Stimulated activated CD4-positive, alpha-beta T cell treated with anti-CD3 and anti-CD28 coated beads, Interleukin-15, amount 100 ng/mL, for 48 hours (primary cell): ENCODE measurements at places on chromosomes 11 and 22.

DNA sequence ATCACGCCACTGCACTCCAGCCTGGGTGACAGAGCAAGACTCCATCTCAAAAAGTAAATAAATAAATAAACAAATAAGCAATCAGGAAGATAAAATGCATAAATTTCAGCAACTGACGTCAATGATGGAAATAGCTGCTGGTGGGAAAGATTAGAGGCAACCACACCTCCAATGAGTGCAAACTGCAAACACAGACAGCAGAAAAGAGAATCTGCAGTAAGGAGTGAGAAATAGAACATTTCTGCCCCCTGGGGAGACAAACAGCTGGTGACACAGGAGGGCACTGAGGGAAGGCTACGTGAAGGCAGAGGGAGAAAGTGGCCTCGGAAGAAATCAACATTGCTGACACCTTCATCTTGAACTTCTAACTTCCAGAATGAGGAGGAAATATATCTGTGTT lies 6.5 kb downstream of the PI4KA start:
- no peak for DNase-seq

GRCh38 chr11:48083421-48083820 lies 103.1 kb downstream of the PTPRJ start:
- DNase-seq, result no peak

DNA sequence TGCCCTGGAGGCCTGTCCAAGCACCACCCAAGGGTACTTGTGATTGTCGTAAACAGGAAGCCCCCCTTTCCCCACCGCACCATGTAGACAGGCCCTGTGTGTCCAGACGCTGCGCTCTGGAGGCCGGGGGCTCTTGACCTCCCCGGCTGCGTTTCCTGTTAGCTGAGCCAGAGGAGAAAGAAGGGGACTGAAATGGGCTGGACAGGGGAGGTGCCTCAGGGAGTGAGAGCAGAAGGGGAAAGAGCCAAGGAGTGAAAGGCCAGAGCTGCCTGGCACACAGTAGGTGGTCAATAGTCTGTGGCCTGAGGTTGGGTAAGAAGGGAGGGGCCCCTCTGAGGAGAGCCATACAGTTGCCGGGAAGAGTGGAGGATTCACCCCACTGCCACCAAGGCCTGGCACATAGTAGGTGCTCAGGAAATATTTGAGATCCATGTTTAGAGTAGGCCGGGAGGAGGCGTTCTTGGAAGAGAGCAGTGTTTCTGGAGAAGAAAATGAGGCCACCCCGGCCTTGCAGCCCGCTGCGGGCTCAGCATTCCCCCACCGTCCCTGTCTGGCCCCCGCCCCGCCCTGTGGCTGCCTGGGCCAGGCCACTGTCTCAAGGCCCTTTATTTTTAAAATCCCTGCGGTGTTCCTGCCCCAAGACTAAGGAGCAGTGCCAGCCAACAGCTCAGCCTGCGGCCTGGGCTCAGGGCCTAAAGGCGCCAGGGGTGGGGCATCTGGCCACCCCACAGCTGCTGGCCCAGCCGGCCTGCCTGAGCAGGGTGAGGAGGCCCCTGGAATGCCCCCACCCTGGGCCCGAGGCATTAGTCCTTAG lies 13.6 kb upstream of the CDC42EP1 start:
- no peak for DNase-seq

DNA sequence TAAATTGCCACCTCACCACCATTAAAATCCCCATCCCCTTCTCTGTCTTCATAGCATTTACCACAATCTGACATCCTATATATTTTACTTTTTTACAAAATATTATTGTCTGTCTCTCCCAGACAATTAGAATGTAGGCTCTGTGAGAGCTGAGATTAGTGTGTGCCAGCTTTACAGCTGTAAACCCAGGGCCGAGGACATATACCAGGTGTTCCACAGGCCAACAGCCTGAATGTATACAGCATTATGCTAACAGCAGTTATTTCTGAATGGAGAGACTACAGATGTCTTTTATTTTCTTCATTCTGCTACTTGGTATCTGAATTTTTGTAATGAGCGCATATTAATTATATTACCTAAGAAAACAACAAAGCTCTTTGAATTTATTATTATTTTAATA lies 36.7 kb downstream of the FZD4 start:
- DNase-seq, result no peak

DNA sequence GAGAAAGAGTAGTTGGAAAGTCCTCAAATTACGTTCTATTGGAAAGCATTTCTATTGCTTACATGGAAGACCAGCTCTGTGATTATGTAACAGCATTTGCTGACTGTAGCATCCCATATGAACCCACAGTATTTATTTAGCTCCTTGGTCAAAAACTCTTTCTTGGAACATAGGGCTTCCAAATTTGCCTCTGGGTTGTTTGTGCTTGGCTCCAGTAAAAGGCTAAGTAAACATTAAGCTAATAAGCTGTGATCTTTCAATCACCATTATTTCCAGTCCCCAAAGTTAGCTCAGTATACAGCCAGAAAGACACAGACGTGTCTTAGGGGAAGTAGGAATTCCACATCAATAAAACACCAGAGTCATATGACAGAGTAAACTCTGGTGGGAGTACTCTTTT lies 668.8 kb downstream of the DLG2 start:
- DNase-seq, result no peak

DNA sequence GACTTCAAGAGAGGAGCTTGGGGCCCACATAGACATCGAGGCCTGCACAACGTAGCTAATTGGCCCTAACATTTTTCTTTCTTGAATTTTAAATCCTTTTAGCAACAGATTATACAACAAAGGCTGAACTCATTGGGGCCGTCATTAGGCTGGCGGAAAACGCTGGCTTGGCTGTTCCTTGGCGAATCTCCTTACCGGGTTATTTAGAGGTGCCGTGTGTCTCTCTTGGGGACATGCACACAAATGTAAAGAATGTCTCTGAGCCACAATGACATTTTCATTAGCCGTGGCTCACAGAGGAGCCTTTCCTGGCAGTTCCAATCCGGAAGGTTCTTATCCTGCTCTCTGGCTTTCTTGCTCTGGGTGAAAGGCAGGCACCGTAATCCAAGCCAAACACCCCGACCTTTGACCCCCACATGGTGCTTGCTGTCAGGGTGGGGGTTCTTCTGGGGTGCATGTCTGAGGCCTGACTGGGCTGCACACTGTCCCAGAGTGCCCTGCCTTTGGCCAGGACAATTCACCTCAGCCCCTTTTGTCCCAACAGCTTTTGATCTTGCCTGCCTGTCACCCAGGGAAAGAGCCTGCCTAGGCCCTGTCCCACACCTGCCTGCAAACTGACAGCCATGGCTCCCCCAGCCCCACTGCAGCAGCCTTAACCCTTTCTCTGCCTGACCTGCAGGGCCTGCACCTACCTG lies 9.2 kb upstream of the FGF3 start:
- no peak for DNase-seq

DNA sequence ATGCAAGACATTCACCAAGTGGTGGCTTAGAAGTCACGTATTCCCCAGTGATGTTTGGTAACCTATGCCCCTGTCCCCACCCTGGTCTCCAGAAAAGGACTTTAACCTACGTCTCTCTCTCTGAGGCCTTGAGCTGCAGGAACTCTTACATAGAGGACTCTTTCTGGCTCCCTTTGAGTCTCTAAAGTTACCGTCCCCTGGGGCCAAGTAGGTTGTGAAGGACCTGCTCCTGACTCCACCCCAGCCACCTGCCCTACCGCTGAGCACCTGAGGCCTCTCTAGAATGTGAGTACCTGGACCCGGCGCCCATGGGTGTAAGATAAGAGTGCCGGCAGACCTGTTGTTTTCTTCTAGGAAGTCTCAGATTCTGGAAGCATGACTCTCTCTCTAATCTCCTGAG lies 95.4 kb downstream of the TIMP3 start:
- no peak for DNase-seq

DNA sequence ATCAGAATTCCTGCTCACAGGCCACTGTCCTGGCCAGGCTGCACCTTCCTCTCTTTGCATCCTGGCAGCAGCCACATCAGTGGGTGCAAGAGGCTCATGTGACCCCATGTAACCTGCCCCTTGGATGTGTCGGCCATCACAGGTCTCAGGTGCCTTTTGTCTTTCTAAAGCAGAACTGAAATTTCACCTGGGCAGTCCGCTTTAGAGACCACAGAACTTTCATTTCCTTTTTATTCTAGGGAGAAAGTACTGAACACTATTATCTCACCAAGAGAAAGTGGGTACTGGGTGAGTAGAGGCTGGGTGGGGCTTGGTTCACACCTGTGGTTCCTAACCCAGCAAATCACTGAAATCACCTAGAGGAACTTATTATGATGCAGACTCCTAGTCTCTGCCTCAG lies 51.7 kb upstream of the NUP160 start:
- DNase-seq, result no peak

GRCh38 chr11:24697522-24698111 lies 200.8 kb downstream of the LUZP2 start:
- no peak for DNase-seq

- DNase-seq, result no peak
These were observed 47.8 kb downstream of the FANCF start for GRCh38 chr11:22577854-22578253.

- no peak for DNase-seq
These were observed 13.8 kb upstream of the DGKZ start for GRCh38 chr11:46333394-46333947.

DNA sequence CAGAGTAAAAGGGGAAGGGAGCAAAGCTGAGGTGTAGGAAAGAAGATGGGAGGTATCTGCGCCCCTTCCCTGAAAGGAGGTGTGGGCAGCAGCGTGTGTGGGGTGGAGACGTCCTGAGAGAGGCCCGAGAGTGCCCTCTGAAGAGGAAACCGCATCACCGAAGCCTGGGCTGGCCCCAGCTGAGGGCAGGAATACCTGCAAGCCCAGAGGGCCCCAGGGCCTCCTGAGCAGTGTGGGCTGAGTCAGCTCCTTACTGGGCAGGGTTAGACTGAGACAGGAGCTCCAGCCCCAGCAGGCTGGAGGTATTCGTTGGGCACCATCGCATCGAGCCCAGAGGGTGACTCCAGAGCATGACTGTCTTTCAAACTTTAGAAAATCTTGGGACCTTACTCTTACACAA lies 534.0 kb upstream of the B3GAT1 start:
- DNase-seq, result no peak

- DNase-seq, result no peak
These were observed 15.2 kb downstream of the NRIP3 start for GRCh38 chr11:8988329-8989234.

- no peak for DNase-seq
These were observed 46.9 kb upstream of the CRTAM start for GRCh38 chr11:122791411-122791810.

DNA sequence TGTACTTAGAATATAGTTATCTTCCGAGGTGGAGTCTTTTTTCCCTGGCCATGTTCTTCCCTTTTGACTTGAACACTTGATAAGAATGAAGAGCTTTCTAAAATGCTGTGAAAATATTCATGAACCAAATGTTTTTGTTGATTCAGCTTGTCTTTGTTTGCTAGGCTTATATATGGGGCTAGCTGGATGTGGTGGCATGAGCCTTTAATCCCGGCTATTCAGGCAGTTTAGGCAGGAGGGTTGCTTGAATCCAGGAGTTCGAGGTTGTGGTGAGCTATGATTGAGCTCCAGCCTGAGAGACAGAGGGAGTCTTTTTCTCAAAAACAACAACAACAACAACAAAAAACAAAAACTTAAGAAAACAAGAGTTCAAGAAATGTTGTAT lies 23.1 kb downstream of the CBL start:
- DNase-seq, result no peak

GRCh38 chr11:11038782-11039181 lies 180.9 kb upstream of the ZBED5 start:
- DNase-seq, result no peak

- no peak for DNase-seq
These were observed 9.4 kb upstream of the MRPL23 start for GRCh38 chr11:1937616-1938342.

DNA sequence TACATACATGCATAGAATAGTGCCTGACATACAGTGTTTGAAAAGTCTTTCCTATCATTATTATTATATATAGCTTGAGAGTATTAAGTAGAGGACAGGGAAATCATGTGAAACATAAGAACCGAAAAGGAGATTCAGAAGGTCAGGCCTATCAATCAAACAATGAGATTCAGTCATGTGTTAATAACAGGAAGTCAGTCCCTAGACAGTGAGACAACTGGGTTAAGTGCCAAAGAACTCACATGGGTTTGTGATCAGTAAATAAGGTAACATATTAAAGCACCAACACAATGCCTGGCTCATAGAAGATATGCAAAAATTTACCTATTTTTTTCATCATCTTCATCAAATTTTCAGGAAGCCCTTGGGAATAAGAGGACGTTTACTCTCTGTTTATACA lies 174.3 kb upstream of the FAT3 start:
- no peak for DNase-seq

GRCh38 chr11:10322830-10323792 lies 18.2 kb downstream of the ADM start:
- DNase-seq, result peak; percentile 35

DNA sequence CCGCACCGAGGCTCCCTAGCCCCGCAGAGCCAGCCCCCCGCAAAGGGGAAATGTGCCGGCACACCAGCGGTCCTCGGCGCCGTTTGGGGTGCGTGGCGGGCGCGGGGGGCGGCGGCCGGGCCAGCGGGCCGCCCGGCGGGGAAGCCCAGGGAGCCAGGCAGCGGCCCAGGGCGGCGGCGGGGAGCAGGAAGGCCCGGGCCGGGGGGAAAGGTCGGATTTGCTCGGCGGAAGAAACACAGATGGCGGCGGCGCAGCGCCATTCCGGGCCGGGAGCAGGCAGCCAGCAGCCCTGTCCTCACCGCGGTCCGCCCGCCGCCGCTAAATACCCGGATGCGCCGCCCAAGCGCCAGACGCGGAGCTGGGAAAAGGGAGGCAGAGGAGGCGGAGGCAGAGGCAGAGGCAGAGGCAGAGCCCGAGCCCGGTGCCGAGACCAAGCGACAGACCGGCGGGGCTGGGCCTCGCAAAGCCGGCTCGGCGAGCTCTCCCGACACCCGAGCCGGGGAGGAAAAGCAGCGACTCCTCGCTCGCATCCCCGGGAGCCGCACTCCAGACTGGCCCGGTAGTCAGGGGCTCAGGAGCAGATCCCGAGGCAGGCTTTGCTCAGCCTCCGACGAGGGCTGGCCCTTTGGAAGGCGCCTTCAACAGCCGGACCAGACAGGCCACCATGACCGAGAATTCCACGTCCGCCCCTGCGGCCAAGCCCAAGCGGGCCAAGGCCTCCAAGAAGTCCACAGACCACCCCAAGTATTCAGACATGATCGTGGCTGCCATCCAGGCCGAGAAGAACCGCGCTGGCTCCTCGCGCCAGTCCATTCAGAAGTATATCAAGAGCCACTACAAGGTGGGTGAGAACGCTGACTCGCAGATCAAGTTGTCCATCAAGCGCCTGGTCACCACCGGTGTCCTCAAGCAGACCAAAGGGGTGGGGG lies 2.6 kb upstream of the GCAT start:
- peak; percentile 69 for DNase-seq

DNA sequence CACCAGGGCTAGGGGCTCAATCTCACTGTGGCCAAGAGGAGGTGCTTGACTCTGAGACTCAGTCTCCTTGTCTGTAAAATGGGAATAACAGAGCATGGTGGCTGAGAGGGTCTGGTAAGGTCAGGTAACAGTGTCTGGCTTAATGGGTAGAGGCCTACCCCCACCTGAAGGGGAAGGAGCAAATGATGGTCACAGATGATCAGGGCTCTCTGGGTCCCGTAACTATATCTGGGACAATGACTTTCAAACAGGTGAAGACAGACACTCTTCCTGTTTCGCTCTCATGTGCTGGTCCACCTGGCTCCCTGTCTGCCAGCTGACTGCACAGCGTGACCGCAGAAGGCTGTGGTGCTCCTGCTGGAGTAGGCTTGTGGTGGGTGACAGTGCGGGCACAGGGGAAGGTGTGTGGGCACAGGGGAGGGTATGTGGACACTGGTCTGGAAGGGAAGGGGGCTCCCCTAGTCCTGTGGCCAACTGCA lies 4.0 kb downstream of the A4GALT start:
- no peak for DNase-seq

- no peak for DNase-seq
These were observed 266.3 kb downstream of the BRD1 start for GRCh38 chr22:49561338-49561737.

GRCh38 chr11:83542861-83543260 lies 256.7 kb upstream of the CCDC90B start:
- no peak for DNase-seq
